ENCODE measurements at places on chromosomes 11 and 22.

- DNase-seq: no peak
Measured at GRCh38 chr11:13009921-13010748, 1.0 kb downstream of the RASSF10 start.

DNA sequence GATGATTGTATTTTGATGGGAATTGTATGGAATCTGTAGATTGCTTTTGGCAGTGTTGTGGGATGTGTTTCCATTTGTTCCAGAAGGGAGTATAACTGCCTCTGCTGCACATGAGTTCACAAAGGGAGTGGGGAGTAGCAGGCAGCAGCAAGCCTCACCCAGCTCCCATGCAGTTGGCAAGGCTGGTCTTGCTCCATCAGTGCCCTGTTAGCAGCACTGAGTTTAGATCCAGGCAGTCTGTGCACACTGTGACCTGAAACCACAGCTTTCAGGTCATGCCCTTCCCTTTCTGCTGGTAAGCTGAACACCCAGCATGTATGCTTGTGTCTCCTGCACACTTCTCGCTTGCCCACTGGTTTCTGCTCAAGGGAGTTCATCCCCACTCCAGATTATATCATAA is 3.7 kb upstream of the NUCB2 start:
- no peak for DNase-seq

GRCh38 chr11:104682206-104682605 is 216.1 kb downstream of the CASP12 start:
- DNase-seq: no peak

GRCh38 chr11:85627332-85627997 is at the start of gene DLG2:
Gene DLG2, minus strand, starts transcription at chr11:85627344.
- DNase-seq: no peak

- DNase-seq: no peak
Measured at GRCh38 chr11:130455483-130456127, 7.2 kb downstream of the ADAMTS15 start.

- no peak for DNase-seq
Measured at GRCh38 chr11:28836285-28837081, 728.3 kb downstream of the METTL15 start.

DNA sequence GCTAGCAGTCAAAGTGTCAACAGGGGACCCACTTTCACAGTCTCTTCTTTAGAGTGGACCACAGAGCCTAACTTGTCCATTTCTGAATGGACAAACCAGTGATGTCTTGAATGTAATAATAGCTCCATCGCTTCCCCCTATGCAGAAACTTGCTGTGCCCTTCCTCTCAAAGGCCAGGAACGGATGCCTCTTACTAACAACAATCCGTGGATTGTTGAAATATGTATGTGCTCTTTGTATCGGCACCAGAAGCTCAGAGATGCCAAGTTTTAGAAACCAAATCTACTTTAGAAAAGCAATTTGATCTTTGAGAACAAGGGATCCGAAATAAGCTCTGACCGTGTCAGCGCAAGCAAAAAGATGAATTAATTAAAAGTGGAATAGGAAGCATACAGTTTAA is 259.5 kb upstream of the POU2AF2 start:
- DNase-seq: no peak

DNA sequence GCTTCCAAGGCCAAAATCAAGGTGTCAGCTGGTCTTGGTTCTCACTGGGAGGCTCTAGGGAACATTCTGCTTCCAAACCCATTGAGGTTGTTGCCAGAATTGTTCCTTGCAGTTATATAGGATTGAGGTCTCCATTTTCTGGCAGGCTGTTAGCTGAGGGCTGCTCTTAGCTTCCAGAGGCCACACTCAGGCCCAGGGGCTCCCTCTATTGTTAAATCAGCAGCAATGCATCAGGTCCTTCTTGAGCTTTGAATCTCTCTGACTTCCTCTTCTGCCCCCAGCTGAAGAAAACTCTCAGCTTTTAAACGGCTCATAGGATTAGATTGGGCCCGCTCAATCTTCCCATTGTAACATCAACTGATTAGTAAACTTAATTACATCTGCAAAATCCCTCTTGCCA is 39.3 kb upstream of the BSX start:
- DNase-seq: no peak
